ENCODE measurements at places on chromosomes 7 and 10. TPM values are rescaled to one million over a fixed set of nuclear protein-coding genes. Genes with fewer than 3 reads are reported as not detected.

Gene LRRC18
- total RNA-seq: not detected

Gene DIP2C
- total RNA-seq: 13.2 TPM

Gene TEX47
- total RNA-seq: not detected

Gene KCND2
- not detected for total RNA-seq

Gene CPA1
- 7.6 TPM for total RNA-seq

Gene TFR2
- 9.1 TPM for total RNA-seq

Gene ZNF425
- total RNA-seq: 3.0 TPM

Gene WDR91
- 8.8 TPM for total RNA-seq

GRCh38 chr7:80583901-80584300 lies 54.5 kb upstream of the CD36 start:
- no peak for DNase-seq

DNA sequence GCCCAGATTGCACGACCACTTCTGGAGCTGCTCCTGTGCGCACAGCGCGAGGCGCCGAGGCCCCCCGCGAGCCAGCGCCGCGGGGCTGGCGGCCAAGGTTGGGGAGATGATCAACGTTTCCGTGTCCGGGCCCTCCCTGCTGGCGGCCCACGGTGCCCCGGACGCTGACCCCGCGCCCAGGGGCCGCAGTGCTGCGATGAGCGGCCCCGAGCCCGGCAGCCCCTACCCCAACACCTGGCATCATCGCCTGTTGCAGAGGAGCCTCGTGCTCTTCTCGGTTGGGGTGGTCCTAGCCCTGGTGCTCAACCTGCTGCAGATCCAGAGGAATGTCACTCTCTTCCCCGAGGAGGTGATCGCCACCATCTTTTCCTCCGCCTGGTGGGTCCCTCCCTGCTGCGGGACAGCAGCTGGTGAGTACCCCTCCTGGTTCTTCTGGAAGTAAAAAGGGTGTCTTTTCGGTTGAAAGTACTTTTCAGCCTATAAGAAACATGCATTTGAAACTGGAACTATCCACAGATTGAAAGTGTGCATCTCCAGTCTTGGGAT lies 683 bp downstream of the INSIG1 start:
- DNase-seq: no peak

GRCh38 chr10:112962343-112962742 lies 12.3 kb downstream of the TCF7L2 start:
- DNase-seq: no peak

GRCh38 chr10:35208949-35209613 lies 82.4 kb downstream of the CREM start:
- DNase-seq: no peak

DNA sequence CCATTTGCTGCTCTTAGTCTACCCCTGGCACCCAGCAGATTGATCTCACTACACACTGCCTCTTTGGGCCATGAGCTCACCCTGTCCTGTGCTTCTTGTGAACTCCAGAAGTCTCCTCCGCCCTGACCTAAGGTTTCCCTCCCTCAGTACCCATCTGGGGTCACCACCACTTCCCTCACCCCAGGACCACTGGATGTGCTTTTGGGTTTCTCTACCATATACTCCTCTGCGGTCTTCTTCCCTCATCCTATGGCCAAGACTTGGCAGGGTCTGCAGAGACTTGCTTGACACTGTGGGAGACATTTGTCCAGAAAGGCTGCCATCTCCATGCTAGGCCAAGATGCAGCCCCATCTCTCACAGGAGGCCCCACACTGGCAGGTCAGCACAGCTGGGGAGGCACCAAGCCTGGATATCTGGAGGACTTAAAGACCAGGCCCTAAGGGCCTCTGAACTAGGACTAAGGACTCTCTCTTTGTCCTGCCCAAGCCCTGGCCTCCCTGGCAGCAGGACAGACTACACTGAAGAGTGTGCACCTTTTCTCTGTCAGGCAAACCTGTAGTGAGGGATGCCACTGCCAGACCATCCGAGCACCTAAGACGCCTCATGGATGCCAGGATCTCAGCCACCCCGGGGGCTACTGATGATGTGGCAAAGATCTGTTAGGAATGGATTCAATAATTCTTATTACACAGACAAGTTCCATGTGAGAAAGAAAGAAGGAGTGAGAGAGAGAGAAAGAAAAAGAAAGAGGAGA lies 134.6 kb downstream of the ZNF467 start:
- no peak for DNase-seq

DNA sequence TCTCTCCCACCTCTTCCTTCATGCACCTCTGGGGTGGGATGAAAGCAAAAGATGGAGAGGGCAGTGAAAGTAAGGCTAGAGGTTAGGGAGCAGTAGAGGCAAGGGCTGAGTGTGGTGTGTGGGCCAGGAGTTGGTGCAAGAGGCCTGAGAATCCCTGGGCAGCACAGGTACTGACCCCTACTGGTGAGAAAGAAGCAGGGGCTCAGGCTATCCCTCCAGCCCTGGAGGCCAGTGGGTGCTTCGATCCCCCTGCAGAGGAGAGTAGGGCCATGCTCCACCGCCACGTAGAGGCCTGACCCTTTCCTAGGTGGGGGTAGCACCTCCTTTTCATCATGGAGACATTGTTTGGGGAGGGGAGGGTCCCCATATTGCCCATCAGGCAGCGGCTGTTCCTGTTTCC lies 9.8 kb downstream of the CDHR1 start:
- no peak for DNase-seq

DNA sequence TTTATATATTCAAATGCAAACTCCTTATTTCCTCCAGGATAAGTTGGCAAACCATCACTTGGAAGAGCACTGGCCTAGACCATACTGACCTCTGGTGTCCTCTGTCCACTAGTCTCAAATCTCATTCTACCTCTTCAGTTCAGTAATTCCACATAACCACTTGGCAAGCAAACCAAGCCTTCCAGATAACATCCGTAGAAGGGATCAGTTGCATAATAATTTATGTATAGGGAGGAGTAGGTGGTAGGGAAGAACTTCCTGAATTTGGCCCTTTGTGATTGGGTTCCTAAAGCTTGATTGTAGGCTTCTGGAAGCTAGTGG lies 55.0 kb downstream of the WAC start:
- DNase-seq: no peak

GRCh38 chr7:128055637-128056036 lies 24.4 kb upstream of the LRRC4 start:
- no peak for DNase-seq

GRCh38 chr10:70319183-70319582 lies 35.4 kb upstream of the NPFFR1 start:
- no peak for DNase-seq

GRCh38 chr7:32070406-32071360 lies at the start of gene PDE1C:
Gene PDE1C (minus strand): TSS chr7:32070407.
- no peak for DNase-seq

DNA sequence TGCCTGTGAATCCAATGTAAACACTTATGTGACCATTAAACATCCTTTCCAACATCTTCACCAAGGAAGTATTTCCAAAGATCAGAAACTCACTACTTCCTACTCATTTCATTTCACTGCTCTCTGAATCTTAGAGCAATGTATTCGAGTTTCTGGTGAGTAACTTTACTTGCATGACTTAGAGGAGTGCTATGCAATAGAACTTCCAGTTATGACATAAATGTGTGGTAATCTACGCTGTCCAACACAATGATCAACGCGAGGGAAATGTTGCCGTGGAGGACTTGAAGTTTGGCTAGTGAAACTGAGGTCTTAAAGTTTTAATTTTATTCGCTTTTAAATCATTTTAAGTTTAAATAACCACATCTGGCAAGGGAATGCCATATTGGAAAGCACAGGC lies 1326.3 kb downstream of the XPNPEP1 start:
- DNase-seq: no peak

DNA sequence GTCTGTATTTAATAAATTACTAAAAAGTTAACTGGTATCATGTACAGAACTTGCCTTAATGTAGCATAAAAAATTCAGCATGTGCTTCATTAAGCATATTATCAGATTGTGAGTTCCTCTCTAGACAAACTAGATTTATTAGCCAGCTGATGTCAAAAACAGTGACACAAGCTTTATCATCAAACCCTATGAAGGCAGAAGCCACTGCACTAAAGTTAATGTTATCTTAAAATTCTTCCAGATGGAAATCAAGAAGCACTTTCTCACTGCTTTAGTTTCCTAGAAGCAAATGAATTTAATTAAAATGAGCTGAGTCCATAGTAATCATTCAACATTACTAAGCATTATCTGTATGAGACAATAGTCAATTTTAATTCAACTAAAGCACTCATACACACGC lies 96.4 kb downstream of the ARHGAP12 start:
- no peak for DNase-seq

GRCh38 chr7:1705856-1706255 lies 35.8 kb downstream of the ELFN1 start:
- no peak for DNase-seq

- no peak for DNase-seq
These were observed 866 bp downstream of the CNOT4 start for GRCh38 chr7:135508883-135509588.

- no peak for DNase-seq
These were observed 98.8 kb upstream of the ZNF722 start for GRCh38 chr7:63899691-63900393.

GRCh38 chr7:135773464-135773863 lies 24.9 kb upstream of the FAM180A start:
- DNase-seq: no peak

DNA sequence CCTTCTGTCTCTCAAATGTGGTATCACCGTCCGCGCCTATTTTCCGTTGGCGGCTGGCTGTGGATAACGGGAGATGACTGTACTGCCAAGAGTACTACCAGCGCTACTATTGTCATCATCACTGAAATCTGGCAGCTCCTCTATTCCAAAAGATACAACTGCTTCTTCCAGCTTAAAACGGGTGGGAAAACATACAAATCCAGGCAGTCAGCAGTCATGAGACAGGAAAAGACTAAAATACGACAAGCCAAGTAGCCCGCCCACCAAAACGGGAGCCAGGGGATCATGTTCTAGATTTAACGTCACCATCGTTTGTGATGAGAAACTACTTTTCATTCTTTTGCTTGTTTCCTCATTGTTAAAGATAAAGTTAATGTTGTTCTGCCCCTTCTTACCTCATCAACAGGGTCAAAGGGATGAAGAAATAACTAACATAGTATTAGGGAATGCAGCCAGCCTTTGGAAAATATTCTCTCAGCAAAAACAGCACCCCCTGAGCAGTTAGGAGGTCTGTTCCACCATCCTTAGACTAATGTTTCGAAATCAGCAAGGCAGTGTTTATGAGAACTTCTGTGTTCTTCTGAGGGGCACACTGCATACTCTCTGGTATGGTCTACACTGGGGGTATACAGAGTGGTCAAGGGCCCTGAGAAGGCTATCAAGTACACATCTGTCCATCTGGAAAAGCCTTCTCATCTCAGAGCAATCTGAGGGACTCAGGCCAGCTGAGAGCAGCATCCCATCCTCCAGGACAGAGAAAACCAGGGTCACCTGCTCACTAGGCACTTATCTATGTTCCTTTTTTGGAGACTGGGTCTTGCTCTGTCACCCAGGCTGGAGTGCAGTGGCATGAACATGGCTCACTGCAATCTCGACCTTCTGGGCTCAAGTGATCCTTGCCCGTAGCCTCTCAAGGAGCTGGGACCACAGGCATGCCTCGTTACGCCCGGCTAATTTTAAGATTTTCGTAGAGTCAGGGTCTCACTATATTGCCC lies 47.5 kb downstream of the GNA12 start:
- DNase-seq: no peak

- DNase-seq: no peak
These were observed 3.7 kb upstream of the PLPP4 start for GRCh38 chr10:120453319-120453718.

DNA sequence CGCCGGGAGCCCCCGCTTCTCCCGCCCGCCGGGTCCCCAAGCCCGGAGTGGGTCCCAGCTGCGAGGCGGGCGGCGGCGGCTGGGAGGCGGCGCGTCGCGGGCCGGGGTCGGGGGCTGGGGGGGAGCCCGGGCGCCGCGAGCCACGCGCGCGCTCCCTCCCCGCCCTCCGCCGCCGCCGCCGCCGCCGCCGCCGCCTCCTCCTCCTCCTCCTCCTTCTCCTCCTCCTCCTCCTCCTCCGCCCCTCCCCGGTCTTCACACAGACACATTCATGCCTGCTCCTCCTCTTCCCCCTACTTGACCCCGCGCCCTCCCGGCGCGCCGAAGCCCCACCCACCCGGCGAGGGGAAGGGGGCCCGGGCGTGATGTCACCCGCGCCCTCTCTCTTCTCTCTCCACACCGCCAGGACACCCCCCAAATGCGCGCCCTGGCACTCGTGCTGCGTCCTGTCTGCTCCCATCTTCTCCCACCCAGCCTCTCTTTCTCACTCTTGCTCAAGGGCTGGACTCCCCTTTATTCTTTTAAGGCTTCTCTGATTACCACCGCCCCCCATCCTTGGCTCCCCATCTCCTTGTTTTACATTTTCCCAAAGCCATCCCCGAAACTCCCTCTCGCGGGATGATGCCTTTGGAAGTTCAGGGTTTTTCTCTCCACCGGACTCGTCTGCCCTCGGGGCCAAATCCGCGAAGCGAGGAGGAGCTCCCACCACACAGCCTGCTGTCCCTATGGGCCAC lies 967 bp upstream of the GLI3 start:
- DNase-seq: no peak

DNA sequence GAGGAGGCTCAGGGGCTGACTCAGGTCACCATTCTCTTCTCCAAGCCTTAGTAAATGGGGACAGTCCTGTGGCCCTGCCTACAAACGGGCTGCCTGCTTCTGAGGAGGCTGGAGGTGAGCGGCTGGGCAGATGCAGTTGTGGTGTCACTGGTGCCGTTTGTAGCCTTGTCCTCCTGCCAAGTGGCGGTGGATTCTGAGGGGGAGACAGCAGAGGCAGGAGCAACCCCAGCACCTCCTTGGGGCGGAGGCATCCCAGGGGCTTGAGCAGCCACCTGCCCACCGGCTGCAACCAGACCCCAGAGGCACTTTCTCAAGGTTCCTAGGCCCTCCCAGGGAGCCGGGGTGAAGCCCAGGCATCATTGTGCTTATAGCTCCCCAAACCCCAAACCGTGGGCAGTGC lies 112.5 kb downstream of the ZMIZ1 start:
- no peak for DNase-seq

DNA sequence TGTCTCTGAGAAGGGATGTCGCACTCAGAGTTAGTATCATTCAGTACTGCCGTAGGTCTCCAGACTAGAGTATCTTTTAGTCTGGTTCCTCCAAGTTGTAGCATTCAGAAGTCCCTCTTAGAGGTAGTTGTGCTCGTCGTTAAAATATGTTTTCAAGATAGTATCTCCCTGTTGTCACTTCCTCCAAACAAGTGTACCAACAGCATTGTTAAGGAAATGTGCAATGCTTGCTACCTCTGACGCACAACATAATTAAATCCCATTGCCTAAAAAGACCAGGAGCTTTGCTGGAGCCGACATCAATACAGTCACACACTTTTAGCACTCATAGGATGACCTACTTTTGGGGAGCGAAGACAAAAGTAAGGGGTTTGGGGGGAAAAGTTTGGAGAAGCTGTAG lies 80.0 kb upstream of the STK17A start:
- no peak for DNase-seq

Measured in Panc1 (cell line).